ENCODE measurements at places on chromosomes 12 and 14. TPM values are rescaled to one million over a fixed set of nuclear protein-coding genes. Genes with fewer than 3 reads are reported as not detected.

DNA sequence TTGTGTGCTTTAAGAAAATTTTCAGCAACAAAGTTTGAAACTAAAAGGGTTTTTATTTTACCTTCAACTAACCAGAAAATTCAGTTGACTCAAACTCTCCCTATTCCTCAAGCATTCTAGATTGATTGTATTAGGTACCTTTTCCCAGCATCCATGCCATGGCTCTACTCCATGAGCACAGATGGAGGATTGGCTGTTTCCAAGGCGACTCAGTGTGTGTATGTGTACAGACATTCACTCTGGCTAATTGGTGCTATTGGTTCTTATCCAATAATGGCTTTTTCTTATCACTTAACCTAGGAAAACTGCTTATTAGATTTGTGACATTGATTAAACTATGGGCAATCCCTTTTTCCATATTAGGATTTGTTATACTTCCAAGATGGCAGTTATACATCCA is 202.6 kb downstream of the ANO6 start:
- no peak for DNase-seq

- DNase-seq = no peak
Measured at GRCh38 chr12:11496157-11496851, 100.9 kb upstream of the PRB2 start.

E2F7 gene
- polyA plus RNA-seq = 12.2 TPM

- DNase-seq = no peak
Measured at GRCh38 chr14:46769292-46769691, 117.7 kb upstream of the RPL10L start.

DNA sequence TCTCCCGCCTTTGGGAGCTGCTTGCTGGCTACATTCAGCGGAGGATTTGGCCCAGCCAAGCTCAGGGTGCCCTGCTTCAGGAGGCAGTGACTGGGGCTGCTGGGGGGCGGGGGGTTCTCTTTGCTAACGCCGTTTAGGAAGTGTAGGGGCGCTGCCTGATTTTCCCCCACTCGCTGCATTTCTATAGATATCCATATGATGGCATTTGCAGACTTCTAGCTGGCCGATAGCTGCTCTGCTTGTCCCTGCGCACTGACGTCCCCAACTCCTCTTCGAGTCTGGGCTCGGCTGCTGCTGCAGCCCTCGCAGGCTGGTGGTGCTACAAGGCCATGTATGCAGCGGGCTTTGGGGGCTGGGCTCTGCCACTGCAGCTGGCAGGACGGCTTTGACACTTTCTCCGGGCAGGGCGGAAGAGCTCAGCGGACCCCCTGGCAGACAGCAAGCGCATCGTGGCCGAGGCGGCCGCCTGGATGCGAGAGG is 3.1 kb downstream of the LRFN5 start:
- peak; percentile 79 for DNase-seq

DNA sequence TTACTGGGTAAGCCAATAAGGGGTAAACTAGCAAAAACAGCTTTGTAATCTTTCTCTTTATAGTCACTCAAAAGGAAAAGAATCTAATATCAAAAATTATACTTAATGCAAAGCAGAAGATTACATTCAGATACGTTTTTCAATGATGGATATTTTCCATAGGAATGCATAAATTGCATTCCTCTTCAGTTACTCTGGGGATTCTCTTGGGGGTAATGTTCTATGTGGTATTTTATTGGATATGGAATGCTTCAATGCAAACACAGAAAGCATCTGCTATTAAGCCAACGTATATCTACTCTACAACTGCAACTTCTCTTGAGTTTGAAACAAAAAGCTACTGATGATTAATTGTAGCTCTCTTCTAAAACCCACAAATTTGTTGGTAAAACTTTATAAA is 106.0 kb downstream of the SLC41A2 start:
- DNase-seq = no peak

- no peak for DNase-seq
Measured at GRCh38 chr12:117441751-117442150, 80.3 kb upstream of the NOS1 start.

DNA sequence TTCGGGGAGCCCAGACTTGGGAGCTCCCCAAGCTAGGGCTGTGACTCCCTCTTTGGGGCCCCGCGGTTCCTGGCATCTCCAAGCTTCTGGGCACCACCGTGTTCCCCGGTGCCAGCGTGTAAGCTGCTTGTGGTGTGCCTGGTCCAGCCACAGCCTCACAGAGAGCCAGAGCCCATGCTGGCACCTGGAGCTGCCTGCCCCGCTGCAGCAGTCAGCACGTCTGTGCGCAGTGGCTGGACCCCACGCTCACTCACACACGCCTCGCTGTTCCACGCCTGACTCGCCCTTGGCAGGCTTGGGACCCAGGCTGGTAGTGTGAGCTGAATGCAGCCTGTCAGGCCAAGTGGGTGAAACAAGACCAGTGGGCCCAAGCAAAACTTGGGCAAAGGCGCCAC is 34.5 kb downstream of the APAF1 start:
- DNase-seq = no peak

DNA sequence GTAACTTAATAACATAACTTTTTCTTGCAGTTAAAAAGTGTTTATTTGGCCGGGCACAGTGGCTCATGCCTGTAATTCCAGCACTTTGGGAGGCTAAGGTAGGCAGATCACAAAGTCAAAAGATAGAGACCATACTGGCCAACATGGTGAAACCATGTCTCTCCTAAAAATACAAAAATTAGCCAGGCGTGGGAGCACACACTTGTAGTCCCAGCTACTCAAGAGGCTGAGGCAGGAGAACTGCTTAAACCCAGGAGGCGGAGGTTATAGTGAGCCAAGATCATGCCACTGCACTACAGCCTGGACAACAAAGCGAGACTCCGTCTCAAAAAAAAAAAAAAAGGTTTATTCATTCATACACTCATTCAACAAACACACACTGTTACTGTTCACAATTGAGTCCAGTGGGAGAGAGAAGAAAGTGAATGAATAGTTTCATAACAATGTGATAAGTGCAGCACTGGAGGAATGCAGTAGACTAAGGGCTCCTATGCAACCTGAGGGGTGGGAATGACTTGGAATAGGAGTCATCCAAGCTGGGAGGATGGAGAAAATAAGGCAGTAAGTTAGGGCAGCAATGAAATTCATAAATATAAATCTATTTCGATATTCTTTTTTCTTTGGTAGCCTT is 19.8 kb downstream of the DAD1 start:
- DNase-seq = no peak

DNA sequence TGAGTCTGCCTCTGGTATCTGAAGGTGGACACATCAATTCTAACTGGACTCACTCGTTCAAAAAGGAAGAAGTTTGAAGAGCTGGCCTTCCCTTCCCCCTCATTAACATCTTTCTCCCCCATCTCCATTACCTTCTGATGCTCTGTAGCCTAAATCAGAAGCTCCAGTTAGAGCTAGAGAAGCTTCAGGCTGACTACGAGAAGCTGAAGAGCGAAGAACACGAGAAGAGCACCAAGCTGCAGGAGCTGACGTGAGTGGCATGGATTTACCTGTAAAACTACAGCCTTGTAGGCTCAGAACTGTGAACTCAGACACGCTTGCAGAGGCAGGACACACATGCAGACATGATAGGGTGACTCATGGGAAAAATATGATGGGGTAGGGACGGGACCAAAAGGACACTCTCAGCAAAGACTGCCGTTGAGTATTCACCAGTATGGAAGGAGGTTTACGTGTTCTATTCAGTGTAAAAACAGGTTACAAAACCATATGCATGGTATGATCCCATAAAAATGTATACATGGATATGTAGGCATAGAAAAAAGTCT is 14.3 kb upstream of the PIP4K2C start:
- DNase-seq = no peak

GDF11 gene
- polyA plus RNA-seq = 23.0 TPM

GRCh38 chr14:64610049-64610746 is 60.4 kb downstream of the PPP1R36 start:
- no peak for DNase-seq

- no peak for DNase-seq
Measured at GRCh38 chr12:53564941-53565340, 57.7 kb upstream of the NPFF start.

DNA sequence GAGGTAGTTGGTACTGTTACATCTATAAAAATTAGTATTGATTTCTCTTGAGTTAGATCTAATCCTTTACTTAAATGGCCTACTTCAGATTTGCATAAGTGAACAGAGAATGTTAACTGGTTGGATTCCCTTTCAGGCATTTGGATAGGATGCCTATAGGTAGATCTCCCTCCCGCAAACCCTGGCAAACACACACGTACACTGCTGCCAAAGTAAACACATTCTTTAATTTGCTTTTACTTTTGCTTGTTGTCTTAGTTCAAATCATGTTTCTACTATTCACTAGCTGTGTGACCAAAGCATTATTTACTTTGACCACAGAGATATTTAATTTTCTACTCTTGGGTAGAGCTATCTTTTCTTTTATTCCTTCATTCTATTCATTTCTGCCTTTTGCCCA is 936.1 kb upstream of the FBXO33 start:
- DNase-seq = no peak

RNFT2 gene
- polyA plus RNA-seq = 8.6 TPM

DNA sequence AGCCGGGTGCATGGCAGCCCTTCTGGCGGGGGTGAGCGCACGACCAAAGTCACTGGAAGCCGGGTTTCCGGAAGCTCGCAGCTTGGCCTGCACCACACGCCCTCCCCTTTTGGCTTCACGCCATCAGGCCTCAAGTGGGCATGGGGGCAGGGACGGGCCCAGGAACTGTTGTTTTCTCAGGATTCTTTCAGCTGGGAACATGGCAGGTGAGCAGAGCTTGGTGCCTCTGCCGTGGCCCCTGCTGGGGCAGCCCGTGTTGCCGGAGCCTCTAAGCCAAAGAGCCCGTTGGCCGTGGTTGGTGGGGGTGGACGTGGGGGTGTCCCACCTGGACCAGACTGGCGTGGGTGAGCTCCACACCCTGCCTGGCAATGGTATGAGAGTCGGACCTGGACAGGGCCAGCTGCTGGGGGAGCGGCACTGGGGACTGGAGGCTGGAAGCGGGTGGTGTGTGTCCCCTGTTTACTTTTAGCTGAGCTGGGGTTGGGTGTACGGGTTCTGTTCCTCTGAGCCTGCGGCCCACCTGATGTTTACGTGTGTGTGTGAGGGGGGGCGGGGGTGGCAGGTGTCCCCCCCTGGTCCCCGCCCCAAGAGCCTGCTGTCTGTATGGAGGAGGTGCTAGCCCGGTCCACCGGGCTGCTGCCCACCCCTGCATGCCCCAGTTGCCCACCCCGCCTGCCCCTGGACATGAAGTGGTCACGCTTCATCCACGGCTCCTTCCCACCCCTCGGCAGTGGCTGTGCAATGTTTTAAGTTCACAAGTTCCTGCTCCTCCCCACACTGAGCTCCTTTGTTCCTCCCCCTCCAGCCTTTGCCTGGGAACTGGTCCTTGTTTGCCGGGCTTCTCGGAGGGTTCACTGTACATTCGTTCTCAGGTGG is 28.7 kb upstream of the PLD4 start:
- DNase-seq = peak; percentile 33

PRICKLE1 gene
- 48.6 TPM for polyA plus RNA-seq

DNA sequence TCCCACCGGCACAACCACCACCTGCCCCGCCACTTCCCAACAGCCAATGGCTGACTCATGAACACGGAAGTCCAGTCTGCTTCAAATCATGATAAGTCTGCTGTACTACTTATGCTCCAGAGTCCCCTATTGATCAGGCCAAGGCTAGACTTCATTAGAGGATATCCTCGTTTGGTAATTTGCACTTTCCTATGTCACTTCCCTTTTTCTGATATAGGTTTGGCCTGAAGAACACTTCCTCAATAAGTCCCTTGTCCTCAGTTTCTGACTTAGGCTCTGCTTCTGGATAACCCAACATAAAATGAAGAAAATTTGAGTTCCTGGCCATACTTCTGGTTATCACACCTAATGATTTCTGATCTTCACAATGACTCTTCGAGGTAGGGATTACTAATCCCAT is 45.3 kb downstream of the IFNG-AS1 start:
- DNase-seq = no peak

DNA sequence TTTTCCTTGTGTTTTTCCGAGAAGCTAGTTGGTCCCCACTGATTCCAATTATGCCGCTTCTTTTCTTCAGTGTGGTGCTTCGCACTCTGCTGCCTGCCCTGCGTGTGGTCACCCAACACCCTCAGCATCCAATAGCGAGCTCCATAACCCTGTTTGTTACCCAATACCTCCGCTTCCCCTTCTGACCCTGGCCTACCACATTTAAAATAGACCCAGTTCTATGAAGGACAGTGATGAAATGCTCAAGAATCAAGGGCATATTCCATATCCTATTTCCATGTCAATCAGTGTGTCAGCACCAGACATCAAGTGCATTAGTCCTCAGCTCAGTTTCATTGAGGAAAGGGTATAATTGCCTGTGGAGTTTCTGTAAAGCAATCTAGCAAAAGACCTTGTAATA is 9.5 kb downstream of the NDRG2 start:
- DNase-seq = no peak

GRCh38 chr12:48183091-48183875 is at the start of gene CCDC184:
Gene CCDC184, plus strand, starts transcription at chr12:48183644. Its CDS starts 479 bp downstream, at chr12:48184123.
- DNase-seq = peak; percentile 80

GRCh38 chr12:124694250-124694649 is 126.8 kb upstream of the NCOR2 start:
- DNase-seq = no peak

C12orf50 gene
- polyA plus RNA-seq = 0.57 TPM

RAPGEF3 gene
- polyA plus RNA-seq = 61.2 TPM

GRCh38 chr14:34227834-34228649 is 234.0 kb downstream of the SPTSSA start:
- DNase-seq = peak; percentile 72

TAS2R43 gene
- 0.63 TPM for polyA plus RNA-seq

DNA sequence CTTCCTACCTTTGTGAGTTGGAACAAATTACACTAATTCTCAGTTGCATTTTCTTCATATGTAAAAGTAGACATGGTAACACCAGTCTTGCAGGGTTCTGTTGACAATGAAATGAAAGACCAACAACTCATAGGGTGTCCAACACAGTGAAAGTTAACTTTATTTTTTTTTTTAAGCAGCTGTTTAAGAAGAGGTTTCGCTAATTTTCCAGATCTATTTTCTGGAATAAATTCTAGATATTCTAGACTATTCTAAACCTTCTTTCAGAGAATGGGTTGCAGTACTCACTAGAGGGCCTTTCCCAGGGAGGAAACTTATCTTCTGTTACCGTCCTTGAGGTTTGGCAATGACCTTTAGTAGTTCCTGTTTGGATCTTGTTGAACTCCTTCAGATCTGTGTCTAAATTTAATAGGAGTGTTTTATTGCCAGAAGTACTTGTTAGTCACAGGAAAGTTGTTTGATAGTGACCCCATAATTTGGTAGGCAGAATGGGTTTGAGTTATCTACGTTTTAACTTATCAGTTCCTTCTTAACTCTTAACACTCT is 2.8 kb upstream of the ART4 start:
- no peak for DNase-seq

PGF gene
- 5.5 TPM for polyA plus RNA-seq

DNA sequence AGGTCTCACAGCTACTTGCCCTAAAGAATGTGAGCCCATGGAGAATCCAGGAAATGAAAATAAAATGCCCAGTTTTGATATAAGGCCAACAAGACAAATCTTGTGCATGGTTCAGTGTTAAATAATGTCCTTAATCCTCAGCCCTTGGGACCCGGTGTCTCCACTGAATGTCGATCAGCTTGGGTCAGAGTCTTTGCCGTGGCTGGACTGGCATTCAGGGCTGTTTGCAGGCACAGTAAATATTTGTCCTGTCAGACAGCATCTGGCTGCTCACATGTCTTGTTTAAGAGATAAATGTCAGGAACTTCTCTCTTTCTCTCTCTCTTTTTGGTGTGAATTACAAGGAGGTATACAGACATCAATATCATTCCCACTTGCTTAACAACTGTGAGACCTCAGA is 452.5 kb downstream of the FUT8 start:
- no peak for DNase-seq

GRCh38 chr12:45913631-45914030 is 76.7 kb downstream of the SCAF11 start:
- no peak for DNase-seq

CLEC7A gene
- polyA plus RNA-seq = 2.8 TPM

- DNase-seq = no peak
Measured at GRCh38 chr14:103803661-103804060, 43.7 kb downstream of the PPP1R13B start.

Measured in left kidney (tissue), 8 donors.